Immature natural killer cell (primary cell): ENCODE measurements at places on chromosomes 13 and 19.

GRCh38 chr19:29431332-29431731 is 94.5 kb upstream of the VSTM2B start:
- no peaks in the 10 kb centered on the region for H3K4me1 ChIP-seq
- H3K27ac ChIP-seq, result no peak overlapping the region
- H3K36me3 ChIP-seq, result no peaks in the 10 kb centered on the region
- peaks cover 1% of the 10 kb centered on the region for H3K27me3 ChIP-seq
- no peak for DNase-seq

DNA sequence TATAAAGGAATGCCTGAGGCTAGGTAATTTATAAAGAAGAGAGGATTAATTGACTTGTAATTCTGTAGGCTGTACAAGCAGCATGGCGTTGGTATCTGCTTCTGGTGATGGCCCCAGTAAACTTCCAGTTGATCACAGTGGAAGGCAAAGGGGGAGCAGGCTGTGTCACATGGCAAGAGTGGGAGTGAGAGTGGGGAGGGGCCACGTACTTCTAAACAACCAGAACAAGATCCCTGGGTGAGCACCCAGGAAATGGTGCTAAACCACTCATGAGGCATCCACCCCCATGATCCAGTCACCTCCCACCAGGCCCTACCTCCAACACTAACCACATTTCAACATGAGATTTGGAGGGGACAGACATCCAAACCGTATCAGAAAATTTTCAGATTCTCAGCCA is 3.0 kb upstream of the RNF113B start:
- no peaks in the 10 kb centered on the region for H3K36me3 ChIP-seq
- H3K27me3 ChIP-seq, result peaks cover 4% of the 10 kb centered on the region
- DNase-seq, result no peak

DNA sequence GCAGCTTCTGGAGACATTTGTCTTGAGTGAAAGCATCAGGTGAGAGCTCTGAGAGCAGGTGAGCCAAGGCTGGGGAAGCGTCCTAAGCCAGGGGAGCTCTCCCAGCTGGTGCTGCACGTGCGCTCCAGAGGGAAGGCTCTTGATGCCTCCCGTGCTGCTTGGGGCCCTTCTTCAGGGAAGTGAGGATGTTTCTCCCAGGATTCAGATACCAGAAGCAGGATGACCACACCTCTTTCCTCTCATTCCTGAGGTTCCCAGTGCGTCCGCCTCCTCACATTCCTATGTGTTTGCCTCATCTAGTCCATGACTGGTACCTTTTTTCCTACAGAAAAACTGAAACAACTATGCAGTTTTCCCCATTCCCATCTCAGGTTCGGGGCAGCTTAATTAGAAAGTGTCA is 231.0 kb upstream of the IRS2 start:
- no peaks in the 10 kb centered on the region for H3K4me1 ChIP-seq
- H3K27me3 ChIP-seq, result peaks cover 2% of the 10 kb centered on the region
- no peaks in the 10 kb centered on the region for H3K36me3 ChIP-seq
- no peak overlapping the region for H3K27ac ChIP-seq
- no peak overlapping the region for H3K4me3 ChIP-seq

GRCh38 chr13:114112231-114112825 is 20.1 kb downstream of the RASA3 start:
- H3K27me3 ChIP-seq, result peaks cover 75% of the 10 kb centered on the region
- H3K36me3 ChIP-seq, result peaks cover 22% of the 10 kb centered on the region
- H3K4me3 ChIP-seq, result no peak overlapping the region
- H3K27ac ChIP-seq, result peak overlapping the region; percentile 86
- DNase-seq, result no peak
- peaks cover 82% of the 10 kb centered on the region for H3K4me1 ChIP-seq

DNA sequence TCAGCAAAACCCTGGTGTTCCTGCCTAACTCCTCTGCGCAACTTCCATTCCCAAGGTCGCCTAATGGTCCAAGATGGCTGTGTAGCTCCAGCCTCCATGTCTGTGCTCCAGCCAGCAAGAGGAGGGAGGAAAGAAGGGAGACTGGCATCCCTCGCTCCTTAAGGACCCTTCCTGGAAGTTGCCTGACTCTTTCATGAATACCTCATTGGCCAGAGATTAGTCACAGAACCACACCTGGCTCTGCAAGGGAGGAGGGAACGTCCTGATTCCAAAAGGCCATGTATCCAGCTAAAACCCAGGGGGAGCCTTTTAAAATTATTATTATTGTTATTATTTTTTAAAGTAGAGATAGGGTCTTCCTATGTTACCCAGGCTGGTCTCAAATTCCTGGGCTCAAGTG is 4.8 kb downstream of the KCNK6 start:
- DNase-seq, result no peak
- peaks cover 9% of the 10 kb centered on the region for H3K36me3 ChIP-seq
- H3K4me1 ChIP-seq, result peaks cover under 1% of the 10 kb centered on the region
- no peak overlapping the region for H3K27ac ChIP-seq
- H3K4me3 ChIP-seq, result no peak overlapping the region

DNA sequence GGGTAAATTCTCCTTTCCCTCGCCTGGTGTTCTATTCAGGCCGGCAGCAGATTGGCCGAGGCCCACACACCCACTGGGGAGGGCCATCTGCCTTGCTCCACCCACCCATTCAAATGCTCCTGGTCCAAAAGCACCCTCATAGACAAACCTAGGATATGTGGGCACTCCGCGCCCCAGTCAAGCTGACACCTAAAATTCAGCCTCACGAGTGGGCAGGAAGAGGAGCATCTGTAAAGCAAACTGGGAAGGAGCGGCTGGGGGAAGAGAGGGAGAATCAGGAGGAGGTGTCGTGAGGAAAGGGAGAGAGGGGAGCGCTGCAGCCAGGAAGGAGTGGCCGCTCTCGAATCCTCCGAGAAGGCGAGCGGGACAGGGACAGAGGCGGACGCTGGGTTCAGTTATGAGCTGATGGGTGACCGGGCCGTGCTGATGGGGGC is 136.9 kb downstream of the USP12 start:
- peaks cover 6% of the 10 kb centered on the region for H3K27me3 ChIP-seq
- no peaks in the 10 kb centered on the region for H3K36me3 ChIP-seq
- no peak overlapping the region for H3K4me3 ChIP-seq
- H3K27ac ChIP-seq, result no peak overlapping the region
- peaks cover 7% of the 10 kb centered on the region for H3K4me1 ChIP-seq

GRCh38 chr13:50375792-50376191 is 360.5 kb downstream of the KCNRG start:
- peaks cover 8% of the 10 kb centered on the region for H3K27me3 ChIP-seq
- H3K4me3 ChIP-seq, result no peak overlapping the region
- peaks cover 6% of the 10 kb centered on the region for H3K4me1 ChIP-seq
- H3K27ac ChIP-seq, result no peak overlapping the region

DNA sequence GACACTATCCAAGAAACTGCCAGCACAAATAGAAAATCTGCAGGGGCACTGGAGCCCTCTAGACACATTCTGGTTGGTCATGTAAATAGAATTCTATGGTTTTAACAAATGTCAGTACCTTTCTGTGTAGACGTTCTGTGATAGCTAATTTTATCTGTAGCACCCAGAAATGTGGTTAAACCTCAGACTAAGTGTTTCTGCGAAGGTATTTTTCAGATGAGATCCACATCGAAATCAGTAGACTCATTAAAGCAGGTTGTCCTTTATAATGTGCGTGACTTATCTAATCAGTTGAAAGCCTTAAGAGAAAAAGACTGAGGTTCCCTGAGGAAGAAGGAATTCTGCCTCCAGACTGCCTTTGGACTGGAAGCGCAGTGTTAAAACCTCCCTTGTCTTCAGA is 922.9 kb downstream of the EFNB2 start:
- no peaks in the 10 kb centered on the region for H3K4me1 ChIP-seq
- DNase-seq, result no peak
- no peaks in the 10 kb centered on the region for H3K27me3 ChIP-seq
